ENCODE measurements at places on chromosomes 12 and 14.
A peak's percentile ranks its signal among the peaks of the same experiment; 100 is the strongest.

DNA sequence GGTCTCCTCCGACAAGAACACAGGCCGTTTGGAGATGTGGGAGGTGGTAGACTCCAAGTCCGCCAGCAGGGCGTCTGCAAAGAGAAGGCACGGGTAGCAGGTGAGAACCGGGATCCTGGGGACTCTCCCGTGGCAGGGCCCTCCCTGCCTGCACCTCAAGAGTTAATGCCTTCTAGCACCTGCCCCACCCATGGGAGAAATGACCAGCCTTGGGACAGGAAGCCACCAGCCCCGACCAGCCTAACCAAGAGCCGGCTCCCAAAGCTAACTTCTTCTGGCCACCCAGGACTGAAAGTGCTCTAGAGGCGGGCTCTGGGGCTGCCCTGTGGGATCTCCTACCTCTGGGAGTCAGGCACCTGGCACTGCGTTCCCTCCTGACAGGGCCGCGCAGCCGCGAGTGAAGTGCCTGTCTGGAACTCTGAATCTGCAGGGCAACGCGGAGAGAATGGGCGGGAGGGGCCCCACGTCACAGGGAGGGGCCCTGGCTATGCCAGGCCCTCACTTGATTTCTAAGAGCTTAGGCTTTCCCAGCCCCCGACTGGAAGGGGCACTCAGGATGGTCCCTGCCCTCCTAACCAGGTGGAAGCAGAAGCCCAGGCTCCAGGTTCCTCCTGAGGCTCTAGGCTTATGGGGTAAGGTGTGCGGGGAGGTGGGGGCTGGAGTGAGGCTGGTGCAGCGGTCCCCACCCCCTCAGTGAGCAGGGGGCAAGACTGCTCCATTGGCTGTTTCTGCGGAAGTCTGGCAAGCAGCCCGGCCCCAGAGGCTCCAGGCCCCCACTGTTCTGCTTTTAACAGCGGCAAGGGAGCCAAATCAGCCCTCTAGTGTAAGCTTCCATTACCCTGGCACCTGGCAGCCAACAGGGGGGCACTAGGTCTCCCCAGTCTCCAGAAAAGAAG lies 23.6 kb upstream of the RPLP0 start:
- no peak for DNase-seq

- no peak for DNase-seq
Observed at GRCh38 chr14:34424488-34424887, 37.6 kb downstream of the SPTSSA start.

DNA sequence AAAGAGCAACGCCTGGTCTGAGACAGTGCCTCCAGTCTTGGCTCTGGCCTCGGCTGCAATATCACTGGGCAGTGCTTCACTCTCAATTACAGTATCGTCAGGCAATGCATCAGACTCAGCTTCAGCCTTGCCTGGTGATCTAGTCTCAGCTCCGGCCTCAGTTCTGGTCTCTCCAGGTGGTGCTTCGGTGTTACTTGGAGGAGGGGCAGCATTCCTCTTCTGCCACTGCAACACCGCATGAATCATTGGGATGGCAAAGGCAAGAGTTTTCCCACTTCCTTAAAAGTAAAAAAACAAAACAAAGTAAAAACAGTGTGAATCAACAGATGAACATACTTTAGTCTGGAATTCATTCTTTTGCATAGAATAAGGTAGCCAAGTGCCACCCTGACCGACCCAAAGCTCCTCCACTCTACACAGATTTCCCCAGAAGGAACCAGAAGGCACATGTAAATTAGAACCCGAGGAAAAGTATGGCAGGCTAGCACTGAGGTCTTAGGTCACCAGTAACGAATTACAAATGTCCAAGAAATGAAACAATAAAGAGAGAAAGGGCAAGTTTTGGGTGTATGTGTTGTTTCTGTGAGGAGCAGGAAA lies 18.6 kb downstream of the DDX24 start:
- DNase-seq: no peak

DNA sequence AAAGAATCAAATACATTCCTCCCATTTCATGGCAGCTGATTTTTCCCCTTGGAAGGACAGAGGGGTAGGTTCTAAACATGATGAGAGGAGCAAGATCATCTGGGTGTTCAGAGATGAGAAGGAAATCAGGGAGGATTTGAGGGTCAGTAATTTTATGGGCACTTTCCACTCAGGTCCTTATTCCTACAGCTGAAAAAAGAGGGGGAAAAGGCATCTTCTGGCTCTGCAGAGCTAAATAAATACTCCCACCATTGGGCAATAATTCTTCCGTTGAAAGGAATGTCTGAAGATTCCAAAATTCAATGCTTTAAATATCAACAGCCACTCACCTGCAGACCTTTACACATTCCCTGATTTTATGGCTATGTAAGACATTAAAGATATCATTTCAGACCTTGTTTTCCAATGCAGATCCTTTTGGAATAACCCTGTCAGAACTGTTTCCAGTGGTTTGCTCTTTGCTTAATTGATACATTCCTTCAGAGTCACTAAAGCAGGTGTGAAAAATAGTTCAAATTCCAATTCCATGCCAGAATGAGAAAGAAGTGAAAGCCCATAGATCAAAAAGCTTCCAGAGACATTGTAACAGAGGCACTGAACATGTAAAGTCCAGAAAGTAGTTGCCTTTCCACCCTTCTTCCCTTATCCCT lies 233.3 kb upstream of the KRR1 start:
- DNase-seq: no peak

DNA sequence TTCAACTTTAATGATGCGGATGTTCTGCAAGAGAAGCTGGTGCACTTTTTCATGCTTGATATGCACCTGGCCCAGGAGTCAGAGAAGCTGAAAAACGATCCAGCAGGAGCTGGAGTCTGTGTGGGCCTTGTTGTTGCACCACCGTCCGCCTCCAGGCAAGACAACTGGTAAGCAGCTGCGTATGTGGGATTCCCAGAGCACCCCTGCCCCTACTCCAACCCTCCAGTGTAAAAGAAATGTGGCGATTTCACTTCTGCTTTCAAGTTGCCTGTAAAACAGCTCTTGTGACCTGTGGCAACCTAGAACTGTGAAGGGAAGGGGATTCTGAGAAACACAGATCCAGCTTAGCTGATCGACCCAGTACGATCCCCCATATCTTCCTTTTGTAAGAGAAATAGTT lies 154.1 kb upstream of the PELI2 start:
- no peak for DNase-seq

DNA sequence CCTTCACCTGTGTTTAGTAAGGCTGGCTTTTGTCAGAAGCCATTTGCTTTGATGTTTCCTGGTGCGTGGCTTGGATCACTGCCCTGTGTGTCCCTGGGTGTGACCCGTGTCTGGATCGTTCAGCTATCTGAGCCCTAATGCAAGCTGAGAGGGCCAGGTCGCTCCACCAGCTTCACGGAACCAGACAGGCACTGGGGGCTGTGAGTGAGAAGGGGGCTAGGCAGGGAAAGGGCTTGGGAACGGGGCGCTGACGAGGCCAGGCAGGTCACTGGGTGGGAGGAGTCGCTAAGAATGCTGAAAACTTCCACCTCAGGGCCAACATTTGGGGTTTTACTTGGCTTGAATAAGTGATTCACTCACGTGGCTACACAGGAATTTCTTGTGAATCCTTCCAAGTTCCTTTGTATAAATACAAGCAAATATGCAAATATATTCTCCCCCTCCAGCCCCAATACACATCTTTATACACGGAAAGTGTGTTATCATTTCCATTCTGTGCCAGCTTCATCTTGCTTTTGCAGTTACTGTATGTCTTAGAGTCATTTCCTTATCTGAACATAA lies 24.2 kb upstream of the MMP17 start:
- DNase-seq: no peak

GRCh38 chr14:100454437-100454836 lies 131.3 kb downstream of the SLC25A47 start:
- DNase-seq: no peak

- DNase-seq: no peak
Observed at GRCh38 chr14:92527721-92528120, 14.1 kb downstream of the RIN3 start.

DNA sequence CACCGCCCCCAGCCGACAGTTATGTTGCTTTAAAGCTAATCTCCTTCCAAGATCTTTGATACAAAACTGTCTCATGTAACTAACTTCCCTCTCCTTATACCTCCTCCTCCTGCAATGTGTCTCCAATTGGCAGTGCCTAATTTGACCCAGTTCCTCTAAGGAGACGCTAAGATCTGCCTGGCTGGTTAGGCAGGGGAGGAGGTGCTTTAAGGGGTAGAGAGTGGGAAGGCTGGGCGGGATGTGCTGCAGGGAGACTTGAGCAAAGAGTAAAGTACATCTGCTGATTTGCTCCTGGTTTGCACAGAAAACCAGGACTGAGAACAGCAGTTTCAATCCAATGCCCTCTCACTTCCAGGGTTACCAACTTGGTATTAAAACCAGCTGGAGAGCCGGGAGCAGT lies 7.4 kb upstream of the IKZF4 start:
- DNase-seq: no peak

DNA sequence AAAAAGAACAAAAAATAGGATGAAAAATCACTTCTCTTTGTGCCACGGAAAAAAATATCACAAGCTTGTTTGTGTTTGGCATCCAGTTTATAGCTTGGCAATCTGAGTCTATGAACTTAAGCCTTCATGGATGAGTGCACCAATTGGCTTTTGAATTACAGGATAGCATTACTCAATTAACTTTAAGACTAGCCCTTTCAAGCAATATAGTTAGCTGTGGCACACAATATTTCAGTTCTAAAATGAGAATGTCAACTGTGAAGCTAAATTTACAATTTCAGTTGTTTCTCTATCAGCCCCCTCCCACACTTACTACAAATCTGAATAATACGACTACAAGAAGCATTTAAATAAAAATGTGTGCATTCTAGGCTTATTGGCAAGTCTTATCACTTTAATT lies 8.3 kb downstream of the RERG start:
- no peak for DNase-seq

- DNase-seq: no peak
Observed at GRCh38 chr12:80708259-80708974, 983 bp downstream of the MYF6 start.

DNA sequence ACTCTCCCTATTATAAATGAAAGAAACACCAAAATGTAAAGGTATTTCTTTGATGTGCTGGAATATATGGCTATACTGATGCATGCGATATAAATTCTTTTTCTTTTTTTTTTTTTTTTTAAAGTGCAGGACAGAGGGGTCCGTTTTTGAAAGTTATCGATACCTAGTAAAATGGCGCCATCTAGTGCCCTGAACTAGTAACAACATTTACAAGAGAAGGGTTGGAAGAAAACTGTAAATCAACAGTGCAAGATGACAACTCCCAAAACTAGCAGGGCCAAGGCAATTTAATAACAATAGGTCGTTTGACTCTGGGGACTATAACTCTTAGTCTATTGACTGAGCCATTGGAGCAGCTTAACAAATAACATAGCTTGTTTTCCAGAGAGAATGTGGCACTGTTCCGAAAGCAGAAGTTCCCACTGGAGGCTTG lies 137.7 kb downstream of the SPTSSA start:
- peak; percentile 56 for DNase-seq

GRCh38 chr14:59538936-59539335 lies 37.7 kb downstream of the CCDC175 start:
- DNase-seq: no peak

GRCh38 chr12:96352161-96352835 lies 47.9 kb downstream of the CDK17 start:
- DNase-seq: no peak

DNA sequence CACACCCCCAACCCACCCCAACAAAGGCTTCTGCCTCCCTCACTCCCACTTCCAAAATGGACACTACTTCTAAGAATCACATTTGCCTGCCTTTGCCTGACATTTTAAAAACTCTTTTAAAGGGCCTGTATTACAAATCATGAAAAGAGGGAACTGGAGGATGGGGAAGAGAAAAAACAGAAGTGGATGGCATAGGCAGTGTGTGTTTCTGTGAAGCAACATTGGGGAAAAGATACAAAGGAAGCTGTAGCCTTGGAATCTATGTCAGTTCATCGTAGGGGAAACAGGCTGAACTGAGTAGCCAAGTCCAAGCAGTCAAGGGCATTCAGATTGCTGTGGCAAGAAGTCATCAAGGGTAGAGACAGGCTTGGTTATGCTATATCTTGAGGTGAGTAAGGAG lies 273.9 kb downstream of the BTG1 start:
- DNase-seq: no peak

DNA sequence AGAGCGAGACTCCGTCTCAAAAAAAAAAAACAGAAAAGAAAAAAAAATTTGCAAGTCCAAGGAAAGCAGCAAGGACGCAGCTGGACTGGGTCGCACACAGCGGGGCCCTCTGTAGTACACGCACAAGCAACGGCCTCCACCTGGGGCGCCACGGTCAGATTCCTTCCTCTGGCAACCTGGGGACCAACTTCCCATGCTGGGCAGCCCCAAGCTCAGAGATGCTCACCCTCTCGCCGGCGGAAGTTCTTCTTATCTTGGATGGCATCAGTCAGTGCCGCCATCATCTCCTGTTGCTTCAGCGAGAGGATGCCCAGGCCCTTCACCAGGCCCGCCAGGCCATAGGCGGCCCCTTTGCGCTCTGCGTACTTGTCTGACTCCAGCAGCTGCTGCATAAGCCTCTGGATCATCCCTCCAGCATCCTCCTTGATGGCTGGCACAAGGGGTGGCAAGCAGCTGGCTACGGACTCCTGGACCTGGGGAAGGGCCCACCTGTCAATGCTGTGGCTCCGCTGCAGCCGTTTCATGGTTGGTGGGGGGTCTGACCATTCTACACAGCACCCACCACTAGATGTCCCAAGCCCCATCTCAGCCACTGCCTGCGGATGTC lies 34.5 kb upstream of the RAB35 start:
- no peak for DNase-seq

- no peak for DNase-seq
Observed at GRCh38 chr14:52352061-52352491, 38.0 kb downstream of the PTGER2 start.

DNA sequence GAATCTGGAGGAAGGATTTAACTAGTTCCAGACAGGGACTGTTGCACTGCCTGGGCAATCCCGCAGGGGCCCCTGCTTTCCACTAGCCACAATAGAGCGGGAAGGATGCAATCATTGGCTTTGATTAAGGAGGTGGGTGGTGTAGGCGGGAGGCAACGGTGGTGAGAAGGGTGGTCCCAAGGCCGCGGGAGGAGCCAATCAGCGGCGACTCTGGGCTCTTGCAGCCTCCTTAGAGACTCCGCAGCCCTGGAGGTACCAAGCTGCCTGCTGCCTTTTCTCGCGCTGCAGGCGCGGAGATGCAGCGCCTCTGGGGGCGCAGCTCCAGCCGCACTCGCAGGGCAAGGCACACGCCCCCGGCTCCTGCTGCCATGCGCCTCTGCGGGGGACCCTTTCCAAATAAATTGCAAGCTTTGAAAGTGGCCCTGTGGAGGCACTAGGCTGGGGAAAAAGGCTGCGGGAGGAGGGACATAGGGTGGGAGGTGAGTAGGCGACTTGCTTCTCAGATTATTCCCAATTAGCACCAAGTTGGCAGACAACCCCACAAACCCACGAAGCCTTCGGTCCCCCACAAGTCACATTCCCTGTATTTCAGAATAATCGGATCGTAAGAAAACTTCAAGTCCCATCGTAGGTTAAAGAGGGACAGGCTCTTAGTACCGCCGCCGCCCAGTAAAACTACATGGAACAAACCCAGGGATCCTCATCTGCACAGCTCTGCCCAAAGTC lies 858 bp upstream of the KCNA1 start:
- DNase-seq: peak; percentile 89

GRCh38 chr12:12521044-12521485 lies 41.6 kb downstream of the DUSP16 start:
- peak; percentile 42 for DNase-seq

Data from neuronal stem cell (in vitro differentiated cells).